Activated CD8-positive, alpha-beta memory T cell treated with anti-CD3 and anti-CD28 coated beads, Interleukin-2, amount 50 U/mL, for 4 hours (primary cell): ENCODE measurements at places on chromosomes 11 and 22.
A peak's percentile ranks its signal among the peaks of the same experiment; 100 is the strongest.

- no peak for DNase-seq
Measured at GRCh38 chr22:17710023-17710422, 64.2 kb downstream of the BID start.

DNA sequence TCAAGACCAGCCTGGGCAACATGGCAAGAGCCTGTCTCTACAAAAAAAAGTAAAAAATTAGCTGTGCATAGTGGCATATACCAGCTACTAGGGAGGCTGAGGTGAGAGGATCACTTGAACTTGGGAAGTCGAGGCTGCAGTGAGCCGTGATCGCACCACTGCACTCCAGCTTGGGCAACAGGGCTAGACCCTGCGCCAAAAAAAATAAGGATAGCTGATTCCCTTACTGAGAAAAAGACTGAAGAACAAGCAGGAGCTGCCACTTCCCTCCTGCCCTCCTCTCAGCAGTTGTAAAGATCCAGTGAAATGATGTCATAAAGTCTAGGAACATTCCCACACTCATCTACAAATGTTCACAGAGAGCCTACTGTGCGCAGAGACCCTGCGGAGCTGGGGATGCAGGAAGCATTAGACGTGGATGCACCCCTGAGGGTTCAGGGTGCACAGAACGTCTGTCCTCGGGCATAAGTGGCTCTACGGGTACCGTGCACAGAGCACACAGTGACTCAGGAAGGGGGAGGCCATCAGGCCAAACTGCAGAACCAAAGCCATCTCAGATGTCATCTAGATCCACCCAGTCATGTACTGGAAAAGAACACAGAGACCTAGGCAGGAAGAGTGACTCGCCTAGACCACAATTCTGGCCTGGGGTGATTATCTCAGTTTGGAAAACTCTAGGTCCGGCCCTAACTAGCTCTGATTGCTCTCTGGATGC is 11.7 kb downstream of the SEC14L2 start:
- no peak for DNase-seq

- DNase-seq: no peak
Measured at GRCh38 chr11:116233561-116233960, 539.2 kb downstream of the BUD13 start.

GRCh38 chr11:12042215-12042676 is 33.8 kb upstream of the DKK3 start:
- no peak for DNase-seq

DNA sequence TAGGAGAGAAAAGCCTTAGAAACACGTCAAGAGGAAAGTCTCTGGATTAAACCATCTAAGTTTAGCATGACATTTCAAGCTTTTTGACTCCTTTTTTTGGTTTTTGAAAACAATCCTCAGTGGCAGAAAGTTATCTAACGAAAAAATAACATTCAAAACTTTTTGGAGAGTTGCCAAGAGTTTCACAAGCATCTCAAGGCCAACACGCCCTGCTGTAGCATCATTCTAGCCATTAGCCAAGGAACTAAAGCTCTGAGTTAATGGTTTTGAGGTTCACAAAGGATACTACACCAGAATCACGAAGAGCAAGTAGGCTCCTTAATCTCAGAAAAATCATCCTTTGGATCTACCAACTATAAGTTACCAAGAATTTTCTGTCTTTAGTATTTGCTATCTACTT is 94.8 kb downstream of the PICALM start:
- no peak for DNase-seq

DNA sequence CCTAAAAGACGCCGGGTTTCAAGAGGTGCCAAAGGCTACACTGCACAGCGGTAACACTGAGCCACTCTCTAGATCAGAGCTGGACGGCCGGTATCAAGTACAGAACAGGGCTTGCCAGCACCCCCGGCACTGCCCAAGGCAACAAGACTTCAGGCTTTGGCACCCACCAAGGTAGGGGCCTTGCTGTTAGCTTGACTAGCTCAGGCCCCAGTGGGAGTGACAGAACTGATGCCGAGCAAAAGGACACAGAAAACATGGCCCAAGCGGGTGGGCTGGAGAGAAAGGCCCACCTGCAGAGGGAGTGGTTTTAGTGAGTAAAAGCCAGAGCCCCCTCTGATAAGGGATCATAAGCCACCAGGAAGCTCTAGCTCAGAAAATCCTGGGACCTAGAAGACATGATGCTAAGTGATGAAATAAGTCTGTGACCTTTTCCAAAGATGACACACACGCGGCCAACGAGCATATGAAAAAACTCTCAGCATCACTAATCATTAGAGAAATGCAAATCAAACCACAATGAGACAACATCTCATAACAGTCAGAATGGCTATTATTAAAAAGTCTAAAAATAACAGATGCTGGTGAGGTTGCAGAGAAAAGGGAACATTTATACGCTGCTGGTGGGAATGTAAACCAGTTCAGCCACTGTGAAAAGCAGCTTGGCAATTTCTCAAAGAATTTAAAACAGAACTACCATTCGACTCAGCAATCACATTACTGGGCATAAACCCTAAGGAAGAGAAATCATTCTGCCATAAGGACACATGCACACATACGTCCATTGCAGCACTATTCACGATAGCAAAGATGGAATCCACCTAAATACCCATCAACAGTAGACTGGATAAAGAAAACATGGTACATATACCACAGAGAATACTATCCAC is 12.9 kb downstream of the EHD1 start:
- no peak for DNase-seq

- no peak for DNase-seq
Measured at GRCh38 chr22:46514592-46515207, 22.7 kb downstream of the CELSR1 start.

DNA sequence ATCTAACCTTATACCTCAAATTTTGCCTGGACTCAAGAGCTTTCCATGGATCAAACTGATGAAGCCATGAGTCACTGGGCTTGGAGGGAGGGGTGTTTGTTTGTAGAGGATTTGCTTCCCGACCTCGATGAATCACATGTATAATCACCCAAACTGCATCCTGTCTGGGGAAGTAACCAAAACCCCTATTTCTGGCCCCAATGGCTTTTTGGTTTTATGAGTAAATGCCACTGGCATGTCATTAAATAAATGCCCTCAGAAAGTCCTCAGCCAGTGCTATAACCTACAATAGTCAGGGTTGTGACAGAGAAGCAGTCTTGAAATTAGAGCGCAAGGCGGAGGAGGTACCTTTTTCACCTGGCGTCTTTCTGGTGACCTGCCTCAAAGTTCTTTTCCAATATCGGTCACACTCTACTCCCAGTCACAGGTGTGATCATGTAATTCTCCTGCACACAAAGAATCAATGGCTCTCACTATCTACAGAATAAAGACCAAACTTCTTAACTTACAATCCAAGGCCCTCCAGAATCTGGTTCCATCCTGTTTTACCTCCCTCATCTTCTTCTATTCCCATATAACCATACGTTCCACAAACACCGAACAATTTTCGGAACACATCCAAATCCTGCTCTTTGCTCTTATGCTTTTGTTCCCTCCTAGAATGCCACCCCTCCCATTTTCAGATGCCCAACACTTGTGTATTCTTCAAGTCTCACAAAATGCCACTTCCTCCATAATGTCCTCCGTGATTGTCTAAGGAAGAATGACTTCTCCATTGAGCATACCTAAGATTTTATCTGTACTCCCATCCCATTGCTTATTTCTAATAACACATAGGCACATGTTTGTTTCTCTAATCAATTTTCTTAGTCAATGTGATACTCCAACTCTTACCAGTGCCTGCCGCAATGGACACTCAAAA is 81.3 kb upstream of the BLID start:
- DNase-seq: no peak

DNA sequence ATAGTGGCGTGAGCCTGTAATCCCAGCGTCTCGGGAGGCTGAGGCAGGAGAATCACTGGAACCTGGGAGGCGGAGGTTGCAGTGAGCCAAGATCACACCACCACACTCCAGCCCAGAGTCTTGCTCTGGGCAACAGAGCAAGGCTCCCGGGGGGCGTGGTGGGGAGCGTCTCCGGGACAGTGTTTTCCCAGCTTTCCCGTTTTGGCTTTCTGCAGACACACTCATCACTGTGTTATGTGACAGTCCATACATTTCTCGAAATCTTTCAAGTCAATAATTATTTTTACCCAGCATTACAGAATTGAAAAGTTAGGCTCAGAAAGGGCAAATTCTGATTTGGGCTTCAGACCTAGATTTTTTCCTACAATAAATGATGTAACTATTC is 31.7 kb downstream of the NEAT1 start:
- peak; percentile 7 for DNase-seq

DNA sequence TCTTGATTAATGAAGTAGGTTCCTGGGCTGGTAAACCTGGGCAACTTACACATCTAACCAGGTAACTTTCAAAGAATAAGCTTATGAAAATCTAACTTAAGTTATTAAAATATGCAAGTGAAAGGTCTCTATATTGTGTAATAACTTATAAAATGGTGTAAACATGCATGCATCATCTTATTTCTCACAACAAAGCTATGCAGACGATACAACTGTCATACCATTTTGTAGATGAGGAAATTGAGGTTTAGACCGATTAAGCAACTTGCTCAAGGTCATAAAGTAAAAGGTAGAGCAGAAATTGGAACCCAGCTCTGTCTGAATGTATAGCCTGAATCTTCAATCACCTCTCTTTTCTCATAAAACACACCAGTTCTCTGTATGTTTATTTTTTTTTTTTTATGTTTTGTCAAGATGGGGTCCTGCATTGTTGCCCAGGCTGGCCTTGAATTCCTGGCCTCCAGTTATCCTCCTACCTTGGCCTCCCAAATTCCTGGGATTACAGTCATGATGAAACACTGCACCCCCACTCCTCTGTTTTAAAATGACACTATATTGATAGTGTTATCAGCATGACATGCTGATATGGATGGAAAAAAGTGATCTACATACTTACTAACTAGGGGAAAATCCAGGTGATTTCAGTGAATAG is 109.6 kb downstream of the SGSM3 start:
- DNase-seq: no peak

- no peak for DNase-seq
Measured at GRCh38 chr11:95432714-95433503, 201.9 kb upstream of the SESN3 start.

GRCh38 chr22:47343611-47344010 is 581.2 kb downstream of the TBC1D22A start:
- no peak for DNase-seq

GRCh38 chr11:11780858-11781257 is 60.9 kb upstream of the USP47 start:
- DNase-seq: no peak

- DNase-seq: no peak
Measured at GRCh38 chr11:104892723-104893511, 5.3 kb downstream of the CASP12 start.

DNA sequence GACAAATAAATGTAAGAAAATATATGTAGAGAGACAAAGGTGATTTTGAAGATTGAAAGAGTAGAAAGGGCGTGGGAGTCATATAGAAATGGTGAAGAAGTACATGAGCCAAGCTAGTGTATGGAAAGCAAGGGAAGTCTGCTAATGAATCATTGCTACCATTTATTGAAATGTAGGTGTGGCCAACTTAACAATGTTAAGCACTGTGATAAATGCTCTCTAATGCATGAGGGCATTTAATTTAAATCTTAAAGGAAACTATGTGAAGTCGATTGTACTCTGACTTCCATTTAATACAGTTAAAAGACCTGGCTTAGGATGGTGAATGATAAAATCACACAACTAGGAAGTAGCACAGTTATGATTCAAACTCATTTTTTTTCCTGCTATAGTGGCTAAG is 219.9 kb downstream of the CASP12 start:
- no peak for DNase-seq

- DNase-seq: no peak
Measured at GRCh38 chr11:128476049-128476448, 111.3 kb downstream of the ETS1 start.

DNA sequence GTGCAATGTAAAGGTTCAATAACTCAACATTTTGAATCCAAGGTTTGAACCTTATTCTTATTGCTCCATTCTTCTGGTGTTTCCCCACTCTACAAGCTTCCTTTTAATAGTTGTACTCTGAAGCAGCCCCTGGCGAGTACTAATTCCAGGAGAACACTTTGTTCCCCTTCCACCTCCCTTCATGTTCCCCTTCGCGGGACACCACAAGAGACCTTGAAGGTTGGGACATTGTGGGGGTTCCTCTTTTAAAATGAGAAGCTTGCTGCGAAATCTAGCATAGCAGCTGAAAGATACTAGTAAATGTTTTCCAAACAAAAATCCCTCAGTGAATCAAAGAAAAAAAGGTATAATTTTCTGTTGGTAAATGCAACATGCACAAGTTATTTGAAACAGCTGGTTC is 626.3 kb upstream of the LRRC4C start:
- no peak for DNase-seq

DNA sequence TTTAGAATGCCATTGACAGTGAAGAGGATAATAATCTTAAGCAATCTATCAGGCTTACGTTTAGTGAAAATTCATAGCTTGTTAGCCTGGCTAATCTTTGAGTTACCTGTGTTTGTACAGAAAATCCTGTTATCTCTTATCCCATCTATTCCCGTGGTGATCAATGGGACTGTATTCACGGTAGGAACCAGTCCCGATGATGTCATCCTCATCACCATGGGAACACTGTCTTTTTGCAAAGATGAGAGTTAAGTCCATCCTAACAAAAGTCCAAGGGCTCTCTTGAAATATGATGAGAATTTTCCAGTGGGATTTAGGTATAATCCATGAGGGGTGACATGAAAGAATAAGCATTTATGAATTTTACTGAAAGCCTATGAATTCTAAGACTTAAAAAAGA is 762.2 kb downstream of the ETS1 start:
- no peak for DNase-seq

DNA sequence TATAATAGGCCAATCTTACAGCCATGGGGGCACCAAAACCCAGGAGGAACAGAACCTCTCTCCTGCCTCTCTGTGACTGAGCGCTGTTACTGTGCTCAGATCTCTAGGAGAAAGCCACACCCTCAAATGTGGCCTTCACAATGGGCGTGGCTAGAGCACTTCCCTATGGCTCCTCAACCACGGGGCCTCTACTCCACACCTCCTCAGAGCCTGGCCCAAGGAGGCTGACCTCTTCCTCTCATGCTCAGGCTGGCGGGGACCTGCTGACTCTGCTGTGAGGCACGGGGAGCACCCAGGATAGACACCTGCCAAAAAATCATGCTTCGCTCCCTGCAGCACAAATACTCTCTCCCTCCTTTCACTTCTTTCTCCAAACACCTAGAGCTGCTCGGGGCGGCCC is 41.0 kb downstream of the C11orf58 start:
- DNase-seq: no peak
